Mesangial cell (primary cell): ENCODE measurements at places on chromosomes 16 and 17. TPM values are rescaled to one million over a fixed set of nuclear protein-coding genes. Genes with fewer than 3 reads are reported as not detected.

The HEXIM1 gene
- 9.6 and 14.8 TPM in 2 replicates for total RNA-seq

The ANKRD13B gene
- 13.5 and 23.1 TPM in 2 replicates for total RNA-seq

The CCL15 gene
- not detected in 2 replicates for total RNA-seq

The SRCIN1 gene
- 0.25 TPM in 1 of 2 replicates, not detected in the other for total RNA-seq
